ENCODE measurements at places on chromosomes 2 and 18.

- no peak for DNase-seq
Observed at GRCh38 chr2:226915846-226916360, 80.0 kb downstream of the RHBDD1 start.

DNA sequence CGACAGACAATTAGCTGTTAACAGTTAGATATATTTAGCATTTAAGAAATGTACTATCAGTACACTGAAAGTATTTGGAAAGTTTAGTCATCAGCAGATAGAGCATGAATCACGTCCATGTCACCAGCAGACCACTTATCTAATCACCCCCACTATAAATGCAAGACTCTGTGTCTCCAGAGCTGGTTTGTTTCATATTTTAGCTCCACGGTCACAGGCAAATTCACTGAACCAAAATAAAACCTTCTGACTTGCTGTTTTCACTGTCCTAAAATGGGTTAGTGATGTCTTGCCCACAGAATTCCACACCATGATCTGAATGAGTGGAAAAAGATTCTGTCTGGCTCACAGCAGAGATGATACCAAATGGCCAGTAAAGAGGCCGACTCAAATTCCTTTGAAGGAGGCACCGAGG lies 64.9 kb downstream of the CDH2 start:
- DNase-seq = no peak

DNA sequence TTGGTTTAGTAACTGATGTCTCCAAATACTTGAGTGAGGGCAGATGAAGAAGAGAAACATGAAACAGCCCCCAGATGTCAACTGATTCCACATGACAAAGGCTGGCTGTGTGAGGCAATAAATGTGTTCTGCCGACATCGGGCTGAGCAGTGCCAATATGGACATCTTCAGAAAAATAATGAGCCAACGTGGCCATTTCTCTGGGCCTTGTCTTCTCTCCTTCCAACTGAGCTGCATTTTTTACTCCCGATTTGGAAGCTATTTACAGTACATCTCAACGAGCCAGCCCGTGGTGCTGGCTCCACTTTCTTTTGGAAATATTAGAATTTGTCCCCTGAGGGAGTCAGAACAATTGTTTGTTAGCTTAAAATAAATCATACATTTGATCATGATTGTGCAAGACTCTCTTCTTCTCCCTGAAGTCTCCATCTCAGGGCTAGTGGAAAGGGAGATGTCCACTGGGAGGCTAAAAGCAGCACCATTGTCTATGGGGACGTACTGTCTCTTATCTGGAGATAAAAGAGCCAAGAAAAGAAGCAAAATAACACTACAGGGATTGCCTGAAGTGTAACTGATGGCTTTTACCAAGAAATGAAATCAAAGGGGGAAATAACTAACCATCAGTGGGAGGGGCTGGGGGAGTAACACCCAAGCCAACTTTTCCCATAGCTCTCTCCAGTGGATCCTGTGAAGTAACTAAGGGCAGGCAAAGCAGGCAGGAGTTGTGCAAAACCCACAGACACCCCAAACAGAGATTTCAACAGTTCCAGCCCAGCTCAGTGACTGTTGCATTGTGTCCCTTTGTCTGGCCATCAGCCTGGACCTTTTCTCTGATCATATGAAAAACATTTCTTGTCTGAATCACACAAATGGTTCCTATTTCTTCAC lies 114.8 kb downstream of the RDH14 start:
- DNase-seq = no peak

DNA sequence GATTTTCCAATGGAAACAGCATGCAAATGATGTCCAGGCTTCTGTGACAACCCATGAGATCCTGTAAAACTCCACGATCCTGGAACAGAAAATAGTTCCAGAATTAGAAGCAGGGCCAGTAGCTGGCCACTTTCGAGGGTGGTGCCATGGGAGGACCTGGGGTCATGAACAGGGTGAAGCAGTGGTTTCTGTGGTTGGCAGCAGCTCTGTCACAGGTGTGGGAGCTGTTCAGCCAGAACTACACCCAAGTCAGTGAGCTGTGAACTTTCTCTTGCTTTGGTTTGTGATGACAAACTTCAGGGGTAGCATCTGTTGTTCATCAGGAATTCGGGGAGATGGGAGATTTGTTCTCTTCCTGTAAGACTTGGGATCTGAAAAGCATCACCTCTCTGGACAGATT lies 314.4 kb upstream of the NT5C1B start:
- DNase-seq = no peak

DNA sequence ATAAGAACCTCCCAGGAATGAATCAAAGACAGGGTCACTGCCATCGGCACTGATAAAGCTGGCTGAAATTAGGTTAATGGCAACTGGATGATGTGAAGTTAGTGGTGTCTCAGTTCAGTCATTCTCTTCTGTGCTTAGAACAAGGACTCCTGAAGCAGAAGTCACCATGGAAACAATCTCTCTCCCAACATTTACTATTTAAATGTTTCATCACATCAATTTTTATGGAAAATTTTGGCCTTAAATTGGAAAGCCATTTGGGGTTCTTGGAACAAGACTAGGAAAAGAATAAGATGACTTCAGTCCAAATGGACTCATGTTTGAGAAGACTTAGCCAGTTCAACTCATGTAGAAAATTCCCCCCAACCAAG lies 15.5 kb upstream of the ARL5A start:
- no peak for DNase-seq

- no peak for DNase-seq
Observed at GRCh38 chr2:61423714-61424113, 47.2 kb downstream of the USP34 start.

DNA sequence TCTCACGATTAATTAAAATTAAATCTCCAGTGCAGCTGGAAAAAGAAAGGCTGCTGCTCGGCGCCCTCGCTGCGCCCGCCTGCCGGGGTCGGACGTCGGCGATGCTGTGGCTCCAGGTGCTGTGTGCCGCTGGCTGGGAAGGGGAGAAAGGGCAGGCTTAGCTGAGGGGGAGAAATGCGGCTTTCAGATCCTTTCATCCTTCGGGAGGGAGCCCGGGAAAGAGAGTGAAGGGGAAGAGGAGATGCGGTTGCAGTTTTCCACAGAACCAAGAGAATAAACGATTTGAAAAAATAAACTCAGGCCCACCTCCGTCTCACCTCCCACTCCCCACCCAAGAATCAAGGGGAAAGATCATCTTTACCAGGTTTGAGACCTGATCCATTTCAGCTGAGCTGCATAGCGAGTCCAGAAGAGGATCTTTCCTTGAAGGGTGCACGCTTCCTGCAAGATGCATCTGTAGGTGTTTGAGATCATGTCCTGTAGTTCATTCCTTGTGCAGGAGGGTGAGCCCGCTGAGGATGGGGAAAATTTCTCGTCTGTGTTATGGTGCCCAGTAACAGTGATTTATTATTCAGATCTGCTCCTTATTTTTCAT lies 495 bp downstream of the TMEM169 start:
- no peak for DNase-seq

DNA sequence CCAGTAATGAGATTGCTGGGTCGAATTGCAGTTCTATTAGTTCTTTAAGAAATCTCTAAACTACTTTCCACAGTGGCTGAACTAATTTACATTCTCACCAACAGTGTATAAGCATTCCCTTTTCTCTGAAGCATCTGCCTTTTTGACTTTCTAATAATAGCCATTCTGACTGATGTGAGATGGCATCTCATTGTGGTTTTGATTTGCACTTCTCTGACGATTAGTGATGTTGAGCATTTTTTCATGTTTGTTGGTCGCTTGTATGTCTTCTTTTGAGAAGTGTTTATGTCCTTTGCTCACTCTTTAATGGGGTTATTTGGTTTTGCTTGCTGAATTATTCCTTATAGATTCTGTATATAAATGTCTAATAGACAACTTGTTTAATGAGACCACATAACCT lies 69.6 kb upstream of the UGP2 start:
- no peak for DNase-seq

- no peak for DNase-seq
Observed at GRCh38 chr2:152466041-152466440, 131.1 kb downstream of the FMNL2 start.

- no peak for DNase-seq
Observed at GRCh38 chr2:233563663-233564430, 2.7 kb downstream of the USP40 start.

- no peak for DNase-seq
Observed at GRCh38 chr2:165876712-165877111, 76.9 kb downstream of the TTC21B start.

- DNase-seq = no peak
Observed at GRCh38 chr2:232839411-232840079, 30.5 kb upstream of the SNORC start.

- no peak for DNase-seq
Observed at GRCh38 chr2:32852856-32853255, 93.9 kb upstream of the LTBP1 start.

GRCh38 chr2:157231476-157231875 lies 26.0 kb upstream of the GALNT5 start:
- no peak for DNase-seq

DNA sequence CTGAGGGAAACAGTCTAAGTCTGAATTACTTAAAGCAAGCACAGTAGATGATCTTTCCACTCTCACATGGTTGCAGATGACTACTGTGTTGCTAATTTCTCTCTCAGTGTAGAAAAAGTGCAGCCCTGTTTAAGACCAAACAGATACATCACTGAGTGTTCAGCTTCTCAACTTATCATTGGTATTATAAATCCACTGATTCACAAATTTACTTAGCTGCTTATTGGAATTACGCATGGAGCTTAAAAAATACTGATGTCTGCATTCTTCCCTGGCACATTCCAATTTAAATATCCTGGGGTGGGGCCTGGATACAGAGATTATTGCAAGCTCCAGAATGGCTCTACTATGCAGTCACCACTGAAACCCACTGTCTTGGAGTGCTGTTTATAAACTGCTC lies 411.2 kb downstream of the RND3 start:
- no peak for DNase-seq

- DNase-seq = no peak
Observed at GRCh38 chr18:59837586-59837985, 62.2 kb upstream of the PMAIP1 start.

GRCh38 chr2:655626-656025 lies 21.6 kb downstream of the TMEM18 start:
- DNase-seq = no peak

GRCh38 chr18:52348209-52348608 lies 8.2 kb downstream of the DCC start:
- no peak for DNase-seq

GRCh38 chr2:203401-203800 lies 60.4 kb downstream of the SH3YL1 start:
- DNase-seq = no peak

GRCh38 chr18:12460874-12461273 lies 53.1 kb downstream of the PRELID3A start:
- DNase-seq = no peak

GRCh38 chr18:23170137-23170536 lies 34.9 kb downstream of the CABLES1 start:
- DNase-seq = no peak

DNA sequence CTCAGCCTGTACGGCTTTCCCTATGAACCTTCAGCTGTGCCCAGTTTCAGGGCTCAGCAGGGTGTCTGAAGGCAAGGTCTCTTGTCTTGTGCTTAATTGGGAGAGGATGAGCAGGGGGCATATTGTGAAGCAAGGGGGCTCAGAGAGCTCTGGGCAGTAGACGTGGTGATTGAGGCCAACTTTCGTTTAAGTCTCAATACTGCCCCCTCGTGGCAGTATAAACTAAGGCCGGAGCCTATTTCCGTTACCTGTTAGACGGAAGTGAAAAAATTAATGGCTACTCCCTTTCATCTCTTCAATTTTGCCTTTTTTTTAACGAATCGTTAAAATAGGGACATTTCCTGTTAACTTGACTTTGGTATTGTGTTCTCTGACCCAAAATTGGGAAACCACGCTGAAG lies 193.4 kb downstream of the TDRD15 start:
- DNase-seq = no peak

DNA sequence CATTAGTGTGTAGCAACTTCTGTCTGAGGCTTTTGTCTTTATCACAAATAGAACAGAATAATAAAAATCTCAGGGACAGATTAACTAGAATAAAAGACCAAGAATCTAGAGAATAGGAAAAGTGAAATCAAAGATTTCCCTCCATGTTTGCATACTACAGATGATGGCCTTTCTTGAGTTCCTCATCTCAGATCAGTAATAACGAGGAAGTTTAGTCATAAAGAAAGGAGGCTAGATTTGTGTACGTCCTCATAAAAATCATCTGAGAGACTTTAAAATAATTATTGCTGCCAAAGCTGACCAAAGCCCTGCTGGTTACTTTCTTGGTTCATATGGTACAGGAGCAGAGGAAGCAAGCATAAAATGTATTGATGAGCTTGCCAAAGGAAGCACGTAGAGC lies 117.3 kb downstream of the MIB1 start:
- DNase-seq = no peak

GRCh38 chr2:55620123-55620779 lies 2.8 kb upstream of the PPP4R3B start:
- DNase-seq = no peak

- DNase-seq = no peak
Observed at GRCh38 chr2:47509250-47509649, 106.3 kb downstream of the MSH2 start.

DNA sequence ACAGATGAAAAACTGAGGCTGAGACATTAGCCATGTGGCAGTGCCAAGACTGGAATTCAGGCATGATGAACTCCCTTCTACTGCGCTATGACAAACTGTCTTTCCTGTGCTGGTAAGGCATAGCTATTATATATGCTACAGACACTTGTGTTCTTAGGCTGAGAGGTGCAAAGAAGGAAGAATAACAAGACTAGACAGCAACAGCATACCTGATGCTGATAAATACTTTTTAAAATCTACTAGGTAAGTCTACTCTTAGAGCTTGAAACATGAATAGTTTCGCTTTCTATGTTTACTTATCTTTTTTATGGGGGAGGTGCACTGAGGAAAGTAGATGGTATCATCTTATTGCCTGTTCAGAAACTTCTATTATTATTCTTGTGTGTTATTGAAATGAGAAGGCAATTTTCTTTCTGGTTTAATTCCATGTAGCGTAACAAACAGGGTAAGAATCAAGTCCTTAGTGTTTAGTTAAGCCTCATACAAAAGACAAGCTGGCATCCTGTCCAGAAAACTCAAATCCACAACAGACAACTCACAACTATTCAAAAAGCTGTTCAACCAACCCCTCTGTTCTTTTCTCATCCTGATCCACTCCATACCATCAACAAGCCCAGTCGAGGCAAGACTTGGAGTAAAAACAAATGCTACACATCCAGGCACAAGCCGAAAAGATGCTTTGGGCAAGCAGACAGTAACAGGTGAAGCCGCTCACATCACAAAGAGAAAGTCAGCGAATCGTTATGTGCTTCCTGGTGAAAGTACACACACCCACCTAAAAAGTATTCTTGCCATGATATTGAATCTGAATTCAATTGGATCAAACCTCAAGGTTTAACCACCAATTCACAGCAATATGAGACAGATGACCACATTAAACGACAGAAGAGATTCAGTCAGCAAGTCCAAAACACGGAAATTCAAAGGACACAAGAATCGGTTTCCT lies 1.5 kb downstream of the TTC32 start:
- DNase-seq = peak; percentile 3

GRCh38 chr2:222105046-222105445 lies 193.8 kb downstream of the PAX3 start:
- no peak for DNase-seq
